ENCODE measurements at places on chromosomes 11 and 22. TPM values are rescaled to one million over a fixed set of nuclear protein-coding genes. Genes with fewer than 3 reads are reported as not detected.

Gene CCDC73
- not detected for total RNA-seq

Gene PDGFB
- total RNA-seq = 28.4 TPM

Gene DDTL
- 2.2 TPM for total RNA-seq

Gene PGM2L1
- 1.6 TPM for total RNA-seq

Gene CSF2RB
- total RNA-seq = 1.5 TPM

Gene OR51B5
- not detected for total RNA-seq

Gene OSBPL5
- total RNA-seq = 17.0 TPM

Gene MUC2
- 0.07 TPM for total RNA-seq

Gene TRMT112
- 84.0 TPM for total RNA-seq

Gene TTLL12
- total RNA-seq = 20.9 TPM

Gene RFPL2
- total RNA-seq = not detected

Gene ANO9
- not detected for total RNA-seq

Gene MMP13
- total RNA-seq = not detected

Gene NTM
- 3.1 TPM for total RNA-seq

Gene RASGRP2
- total RNA-seq = 24.8 TPM

Gene NLRP10
- not detected for total RNA-seq

Gene ACR
- 0.50 TPM for total RNA-seq

Gene OR52I1
- not detected for total RNA-seq

Gene CDC42EP1
- total RNA-seq = 27.0 TPM
